ENCODE measurements at places on chromosomes 7 and 10.

DNA sequence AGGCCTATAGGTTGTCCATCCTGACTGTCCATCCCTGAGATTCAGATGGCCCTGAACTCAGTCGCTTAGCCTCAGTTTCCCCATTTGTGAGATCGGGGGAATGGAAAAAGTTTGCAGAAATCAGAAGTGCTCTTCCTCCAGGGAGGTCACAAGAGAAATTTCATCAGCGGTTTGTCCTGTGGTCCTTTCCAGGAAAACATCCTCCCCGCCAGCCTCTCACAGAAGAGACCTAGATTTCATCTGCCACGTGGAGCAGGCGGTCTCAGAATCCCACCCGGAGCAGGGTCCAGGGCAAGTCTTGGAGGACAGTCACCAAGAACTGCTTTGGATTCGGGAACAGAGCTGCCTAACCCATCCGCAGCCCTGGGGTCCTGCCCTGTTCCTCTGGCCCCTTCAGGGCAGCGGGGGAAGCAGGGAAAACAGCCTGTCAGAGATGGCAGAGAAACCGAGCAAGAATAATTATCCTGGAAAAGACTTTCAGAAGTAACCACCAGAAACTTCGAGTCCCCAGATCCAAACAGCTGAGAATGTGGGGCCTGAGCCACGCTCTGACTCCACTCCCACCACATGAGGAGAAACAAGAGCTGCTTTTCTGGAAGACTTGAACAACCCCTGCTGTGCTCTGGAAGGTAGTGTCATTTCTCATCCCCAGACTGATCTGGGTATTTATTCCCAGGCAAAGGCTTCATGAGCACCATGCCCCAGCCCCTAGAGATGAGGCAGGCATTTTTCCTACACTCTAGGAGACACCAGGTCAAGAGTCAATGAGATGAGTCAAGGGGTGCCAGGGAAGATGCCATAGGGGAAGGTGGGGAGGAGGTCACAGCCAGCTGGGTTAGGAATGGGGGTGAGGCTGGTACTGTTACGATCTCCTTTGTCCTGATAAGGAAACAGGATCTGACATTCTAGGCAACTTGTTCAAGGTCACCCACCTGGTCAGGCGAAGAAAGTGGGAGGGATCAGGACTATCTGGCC lies 1.1 kb upstream of the TNS3 start:
- DNase-seq, result no peak

DNA sequence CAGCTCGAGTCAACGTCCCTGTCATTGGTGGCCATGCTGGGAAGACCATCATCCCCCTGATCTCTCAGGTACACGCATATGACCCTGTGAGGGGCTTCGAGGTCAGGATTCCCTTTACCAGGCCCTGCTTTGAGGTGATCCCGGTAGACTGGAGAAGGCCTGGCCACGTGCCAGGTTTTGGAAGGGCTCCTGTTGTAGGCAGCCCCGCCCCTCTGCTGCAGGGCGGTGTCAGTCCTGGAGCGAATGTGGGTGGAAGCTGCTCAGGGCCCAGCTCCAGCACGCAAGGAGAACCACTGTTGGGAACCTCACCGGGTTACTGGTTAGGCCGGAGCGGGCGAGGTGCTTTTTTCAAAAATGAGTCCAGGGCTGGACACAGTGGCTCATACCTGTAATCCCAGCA lies 15.6 kb downstream of the MDH2 start:
- DNase-seq, result no peak

DNA sequence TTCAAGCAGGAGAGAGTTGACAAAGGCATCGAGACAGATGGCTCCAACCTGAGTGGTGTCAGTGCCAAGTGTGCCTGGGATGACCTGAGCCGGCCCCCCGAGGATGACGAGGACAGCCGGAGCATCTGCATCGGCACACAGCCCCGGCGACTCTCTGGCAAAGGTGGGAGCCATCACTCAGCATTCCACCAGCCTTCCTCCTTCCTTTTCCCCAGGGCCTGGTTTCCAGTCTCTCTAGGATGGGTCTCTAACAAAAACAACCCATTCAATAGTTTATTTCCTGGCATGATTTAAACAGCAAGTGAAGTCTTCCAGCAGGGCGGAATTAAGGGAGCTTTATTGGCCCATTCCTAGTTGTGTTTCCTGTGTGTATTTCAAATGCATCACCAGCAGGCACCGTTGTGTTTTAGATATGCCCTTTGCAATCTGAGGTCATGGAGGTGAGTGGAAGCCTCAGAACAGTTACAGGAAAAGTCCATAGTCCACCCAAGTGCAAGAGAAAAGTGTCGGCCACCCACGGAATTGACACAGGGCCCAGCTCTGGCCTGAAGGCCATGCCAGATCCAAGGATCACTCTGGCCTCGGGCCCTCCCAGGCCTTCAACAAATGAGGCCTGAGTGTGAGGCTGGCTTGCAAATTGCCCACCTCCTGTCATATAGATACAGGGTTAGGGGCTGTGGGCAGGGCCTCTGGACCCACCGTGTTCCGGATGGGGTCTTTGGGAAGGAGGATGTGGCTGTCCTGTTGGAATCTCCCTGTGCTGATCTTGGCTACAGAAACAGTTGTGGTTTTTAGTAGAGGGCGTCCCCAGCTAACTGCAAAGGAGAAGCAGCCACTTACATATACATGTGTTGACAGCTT lies 46.9 kb upstream of the TRIM8 start:
- DNase-seq, result no peak

DNA sequence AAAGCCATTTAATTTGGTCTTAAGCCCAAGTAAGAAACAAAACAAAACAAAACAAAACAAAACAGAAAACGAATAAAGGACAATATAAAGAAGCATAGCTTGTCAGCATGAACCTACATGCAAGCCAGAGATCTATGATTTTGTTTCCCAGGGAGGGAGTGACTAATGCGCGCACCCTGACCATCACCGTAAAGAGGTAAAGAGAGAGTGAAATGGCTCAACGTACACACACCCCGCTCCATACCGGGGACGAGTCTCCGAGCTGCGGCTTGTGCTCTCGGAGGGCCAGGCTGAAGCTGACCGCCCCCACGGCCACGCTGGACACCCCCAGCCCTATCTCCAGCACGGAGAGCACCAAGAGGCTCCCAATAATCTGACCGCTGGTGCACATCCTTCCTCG lies 1.1 kb downstream of the TMEM196 start:
- no peak for DNase-seq

GRCh38 chr7:5230265-5231067 lies 40.4 kb downstream of the WIPI2 start:
- DNase-seq, result no peak

GRCh38 chr10:49164559-49165188 lies 23.5 kb downstream of the TMEM273 start:
- no peak for DNase-seq

DNA sequence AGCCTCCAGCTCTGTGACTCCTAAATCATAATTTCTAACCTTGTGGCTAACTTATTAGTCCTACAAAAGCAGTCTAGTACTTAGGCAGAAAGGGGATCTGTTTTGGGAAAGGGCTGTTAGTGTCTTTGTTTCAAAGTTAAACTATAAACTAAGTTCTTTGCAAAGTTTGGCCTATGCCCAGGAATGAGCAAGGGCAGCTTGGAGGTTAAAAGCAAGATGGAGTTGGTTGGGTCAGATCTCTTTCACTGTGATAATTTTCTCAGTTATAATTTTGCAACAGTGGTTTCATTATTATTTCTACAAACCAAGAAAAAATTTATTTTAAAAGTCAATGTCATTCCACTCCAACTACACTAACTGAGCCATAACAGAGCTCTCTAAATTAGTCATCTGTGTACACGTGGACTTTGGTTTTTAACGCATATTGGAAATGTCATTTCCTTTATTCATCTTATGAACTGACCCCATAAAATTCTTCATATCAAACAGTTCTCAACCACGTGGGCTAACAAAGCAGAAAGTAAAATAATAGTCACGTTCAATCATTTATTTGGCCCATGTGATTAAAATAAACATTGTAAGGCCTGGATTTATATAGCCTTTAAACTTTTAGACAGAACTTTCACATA lies 143.2 kb upstream of the C7orf33 start:
- no peak for DNase-seq

DNA sequence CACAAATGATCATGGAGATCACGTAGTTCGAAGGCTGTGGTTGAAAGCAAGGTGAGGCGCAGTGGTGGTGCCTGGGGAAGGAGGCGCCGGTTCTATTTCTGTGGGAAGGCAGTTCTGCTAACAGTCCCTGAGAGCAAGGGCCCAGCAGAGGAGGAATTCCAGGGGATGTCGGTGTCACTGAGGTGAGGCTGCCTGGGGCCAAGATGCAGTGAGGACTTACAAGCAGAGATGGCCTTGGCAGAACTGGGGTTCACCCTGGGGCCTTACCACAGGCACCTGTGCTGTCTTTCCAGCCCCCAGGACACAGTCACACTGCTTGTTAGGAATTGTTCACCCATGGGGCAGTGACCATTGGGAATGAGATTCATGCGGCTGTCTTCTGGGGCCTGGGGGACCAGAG lies 26.7 kb downstream of the GBX1 start:
- no peak for DNase-seq

DNA sequence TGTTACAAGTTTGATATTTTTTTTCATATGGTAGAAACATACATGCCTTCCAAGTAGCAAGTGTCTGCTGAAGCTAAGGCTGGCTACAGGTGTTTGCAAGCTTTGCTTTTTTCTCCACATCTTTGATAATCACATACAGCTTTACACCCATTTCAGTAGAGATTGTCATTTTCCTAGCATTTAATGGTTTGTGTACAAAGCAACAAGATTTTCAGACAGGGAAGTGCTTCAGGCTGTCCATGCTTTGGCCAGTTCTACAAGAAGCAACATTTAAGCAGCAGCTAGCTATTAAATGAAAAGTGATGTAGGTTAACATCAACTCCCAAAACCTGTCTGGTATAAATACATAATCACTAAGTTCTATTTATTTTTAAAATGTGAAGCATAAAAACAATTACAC lies 2.3 kb downstream of the HDAC9 start:
- no peak for DNase-seq

DNA sequence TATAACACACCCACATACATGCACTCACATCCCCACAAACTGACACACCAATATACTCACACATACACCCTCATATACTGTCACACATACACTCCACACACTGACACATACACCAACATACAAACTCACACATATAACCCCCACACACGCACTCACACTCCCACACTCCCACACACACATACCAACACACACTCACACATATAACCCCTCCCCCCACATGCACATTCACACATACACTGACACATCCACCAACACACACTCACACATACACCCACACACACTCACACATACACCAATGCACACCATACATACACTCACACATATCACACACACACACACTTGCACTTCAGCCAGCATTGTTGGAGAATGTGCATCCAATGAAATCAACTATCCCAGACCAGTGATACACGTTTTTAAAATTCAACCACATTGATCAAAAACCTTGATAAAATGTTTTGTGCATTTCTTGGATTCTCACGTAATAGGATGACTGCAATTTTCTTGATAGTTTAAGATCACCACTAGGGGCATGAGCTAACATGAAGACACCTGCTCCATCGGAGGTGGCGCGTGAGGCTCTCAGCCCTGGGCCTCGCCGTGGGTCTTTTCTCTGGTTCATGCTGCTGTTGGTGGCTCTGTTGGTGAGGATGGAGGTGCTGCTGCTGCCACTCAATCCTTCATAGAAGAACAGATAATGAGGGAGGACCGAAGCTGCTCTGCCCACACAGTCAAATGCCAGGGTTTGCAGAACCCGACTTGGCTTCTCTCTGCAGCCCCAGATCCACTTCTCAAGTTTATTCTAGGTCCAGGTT lies 32.1 kb upstream of the CHST15 start:
- DNase-seq, result no peak

DNA sequence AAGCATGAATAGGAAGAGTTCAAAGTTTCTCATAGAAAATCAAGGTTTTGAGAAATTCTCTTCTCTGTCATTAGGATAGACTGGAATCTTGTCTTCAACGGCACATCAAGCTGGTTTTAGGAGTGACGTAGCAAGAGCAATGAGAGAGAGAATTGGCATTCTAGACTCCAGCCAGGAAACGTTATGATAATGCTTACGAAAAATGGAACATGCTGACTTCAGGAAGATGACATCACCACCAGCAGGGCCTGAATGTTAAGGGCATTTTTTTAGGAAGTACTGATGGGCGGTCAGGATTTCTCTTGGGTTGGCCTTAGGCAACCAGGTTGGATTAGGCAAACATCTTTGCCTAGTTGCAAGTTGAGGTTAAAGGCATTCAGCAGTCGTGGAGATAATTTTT lies 213.2 kb upstream of the CTBP2 start:
- DNase-seq, result no peak

Data from stimulated activated CD4-positive, alpha-beta T cell treated with anti-CD3 and anti-CD28 coated beads, Interleukin-4, amount 100 ng/mL, for 4 hours (primary cell).